Activated T-cell treated with anti-CD3 and anti-CD28 coated beads, Interleukin-2, amount 50 U/mL, for 24 hours (primary cell): ENCODE measurements at places on chromosomes 12 and 14.

GRCh38 chr12:128455851-128456250 lies 188.9 kb downstream of the TMEM132C start:
- no peaks in the 10 kb centered on the region for H3K4me1 ChIP-seq
- no peaks in the 10 kb centered on the region for H3K27me3 ChIP-seq
- no peak overlapping the region for H3K4me3 ChIP-seq
- H3K36me3 ChIP-seq = no peaks in the 10 kb centered on the region
- DNase-seq = no peak

GRCh38 chr14:74955229-74956026 lies at the start of gene PGF:
PGF (minus strand) TSS chr14:74955597; CDS start chr14:74955242, 355 bp downstream.
- peaks cover 18% of the 10 kb centered on the region for H3K27me3 ChIP-seq
- H3K4me1 ChIP-seq = no peaks in the 10 kb centered on the region
- no peak within 1 kb of the TSS for H3K27ac ChIP-seq
- DNase-seq = peak; percentile 56

GRCh38 chr14:61033855-61034254 lies 52.8 kb downstream of the SLC38A6 start:
- H3K4me3 ChIP-seq = no peak overlapping the region
- peaks cover 8% of the 10 kb centered on the region for H3K4me1 ChIP-seq
- H3K36me3 ChIP-seq = no peaks in the 10 kb centered on the region
- H3K27ac ChIP-seq = no peak overlapping the region
- no peak for DNase-seq

DNA sequence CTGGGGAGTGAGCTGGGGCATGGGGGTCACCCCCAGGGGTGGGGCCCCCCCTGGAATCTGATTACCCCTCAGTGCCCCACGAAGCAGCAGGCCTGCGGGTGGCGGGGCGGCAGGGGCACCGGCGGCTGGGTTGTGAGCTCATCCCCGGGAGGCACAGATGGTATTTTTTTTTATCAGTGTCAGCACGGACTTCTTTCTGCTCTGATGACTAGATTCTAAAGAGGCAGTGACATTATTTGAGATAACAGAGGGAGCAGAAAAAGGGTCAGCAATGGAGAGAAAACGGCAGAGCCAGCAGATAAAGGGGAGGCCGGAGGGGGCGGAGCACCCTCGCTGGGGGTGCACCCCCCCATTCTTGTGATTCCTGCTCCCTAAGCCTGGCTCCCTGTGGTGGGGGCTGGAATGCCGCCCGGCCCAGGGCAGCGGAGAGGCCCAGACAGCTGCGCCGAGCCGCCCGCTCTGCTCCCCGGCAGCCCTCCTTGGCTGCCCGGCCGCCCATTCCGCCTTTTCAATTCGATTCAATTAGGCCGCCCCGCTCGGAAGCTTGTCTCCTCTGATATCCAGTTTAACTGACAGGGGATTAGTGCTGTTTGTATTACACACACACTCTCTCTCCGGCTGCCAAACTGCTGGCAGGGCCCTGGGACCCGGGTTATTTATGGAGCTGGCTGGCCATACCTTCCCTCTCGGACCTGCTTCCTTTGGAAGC lies 32.9 kb downstream of the MVK start:
- no peaks in the 10 kb centered on the region for H3K4me1 ChIP-seq
- no peak for DNase-seq
- H3K4me3 ChIP-seq = no peak overlapping the region
- no peak overlapping the region for H3K27ac ChIP-seq

DNA sequence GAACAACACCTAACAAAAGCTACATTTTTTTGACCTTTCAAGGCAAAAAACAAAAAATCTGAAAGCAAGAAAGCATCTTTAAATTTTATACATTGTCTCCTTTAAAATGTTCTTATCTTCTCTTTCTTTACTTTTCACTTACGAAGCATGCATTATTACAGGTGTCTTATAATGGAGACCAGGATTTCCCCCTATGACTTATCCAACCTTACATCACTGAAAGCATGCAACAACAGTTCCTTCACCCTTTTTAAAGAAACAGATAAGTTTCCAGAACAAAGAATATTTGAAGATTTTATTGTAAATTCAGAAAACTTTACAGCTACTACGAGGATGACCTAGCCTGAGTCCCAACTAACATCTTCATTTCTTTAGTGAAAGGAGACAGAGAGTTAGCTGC lies 277.2 kb downstream of the AKAP6 start:
- peaks cover 2% of the 10 kb centered on the region for H3K4me1 ChIP-seq
- no peak overlapping the region for H3K4me3 ChIP-seq
- DNase-seq = no peak

- H3K27me3 ChIP-seq = peaks cover 33% of the 10 kb centered on the region
- H3K4me3 ChIP-seq = no peak overlapping the region
- DNase-seq = no peak
- no peak overlapping the region for H3K27ac ChIP-seq
Measured at GRCh38 chr12:54661048-54661447, 12.9 kb upstream of the DCD start.

GRCh38 chr14:64442300-64442988 lies 22.9 kb upstream of the AKAP5 start:
- no peak overlapping the region for H3K4me3 ChIP-seq
- DNase-seq = no peak
- H3K27me3 ChIP-seq = no peaks in the 10 kb centered on the region
- peaks cover 93% of the 10 kb centered on the region for H3K36me3 ChIP-seq
- peaks cover 45% of the 10 kb centered on the region for H3K4me1 ChIP-seq
- no peak overlapping the region for H3K27ac ChIP-seq

DNA sequence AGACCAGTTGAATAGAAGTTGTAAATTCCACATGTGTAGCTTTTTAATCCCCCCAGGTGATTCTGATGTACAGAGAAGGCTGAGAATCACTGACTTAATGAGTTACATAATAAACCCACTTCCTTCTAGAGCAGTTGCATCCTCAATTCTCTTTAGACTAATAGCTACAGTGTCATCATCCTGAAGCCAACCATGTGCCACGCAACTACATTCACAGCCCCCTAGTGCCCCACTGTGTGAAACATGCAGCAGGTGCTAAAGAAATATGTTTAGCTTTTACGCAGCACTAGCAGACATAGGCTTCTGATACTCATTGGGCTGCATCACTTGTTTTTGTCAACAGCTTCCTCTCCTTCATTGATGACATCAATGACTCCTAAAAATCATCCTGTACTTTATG lies 1168.3 kb downstream of the BCL11B start:
- peaks cover 52% of the 10 kb centered on the region for H3K4me1 ChIP-seq
- peaks cover 5% of the 10 kb centered on the region for H3K36me3 ChIP-seq
- H3K4me3 ChIP-seq = no peak overlapping the region
- no peak for DNase-seq

DNA sequence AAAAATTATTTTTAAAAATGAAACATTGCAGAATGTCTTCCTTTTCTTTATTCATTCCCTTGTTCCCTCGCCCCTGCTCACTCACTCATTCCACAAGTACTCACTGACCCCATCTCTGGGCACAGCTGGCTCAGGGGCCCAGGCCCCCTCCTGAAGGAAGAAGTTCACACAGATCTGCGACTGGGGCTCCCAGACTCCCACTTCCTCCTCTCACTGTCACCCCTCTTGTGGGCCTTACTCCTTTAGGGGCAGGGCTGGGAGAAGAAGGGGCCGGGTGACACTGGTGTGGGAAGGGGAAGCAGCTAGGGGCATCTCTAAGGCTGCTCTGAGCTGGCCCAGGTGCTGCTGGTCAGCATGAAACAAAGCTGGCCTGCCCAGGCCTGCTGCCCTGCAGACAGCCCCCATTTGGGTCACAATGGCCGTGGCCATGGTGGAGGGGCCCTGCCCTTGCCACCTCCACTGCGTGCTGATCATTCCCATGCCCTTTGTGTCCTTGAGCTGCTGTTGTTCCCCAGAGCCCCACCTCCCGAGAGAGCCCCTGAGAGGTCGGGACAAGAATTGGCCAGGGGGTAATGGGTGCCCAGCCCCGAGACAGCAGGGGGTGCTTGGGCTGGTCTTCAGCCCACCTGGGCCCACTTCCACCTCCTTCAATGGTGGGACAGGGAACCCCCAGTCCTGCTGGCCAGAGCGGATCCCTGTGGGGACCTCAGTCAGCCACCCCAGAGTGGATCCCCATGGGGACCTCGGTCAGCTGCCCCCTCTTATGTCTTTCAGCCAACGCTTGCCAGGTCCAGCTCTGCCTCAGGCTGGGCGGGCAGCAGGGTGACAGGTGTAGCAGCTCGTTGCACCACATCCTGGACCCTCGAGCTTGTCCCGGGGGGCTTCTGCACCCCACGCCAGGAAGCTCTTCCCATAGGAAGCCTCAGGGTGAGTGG lies 212.4 kb upstream of the C14orf180 start:
- no peak for DNase-seq
- no peak overlapping the region for H3K27ac ChIP-seq
- H3K27me3 ChIP-seq = no peaks in the 10 kb centered on the region
- no peaks in the 10 kb centered on the region for H3K4me1 ChIP-seq
- no peak overlapping the region for H3K4me3 ChIP-seq
- H3K36me3 ChIP-seq = no peaks in the 10 kb centered on the region

- no peak overlapping the region for H3K27ac ChIP-seq
- H3K36me3 ChIP-seq = peaks cover 6% of the 10 kb centered on the region
- DNase-seq = no peak
- H3K4me3 ChIP-seq = no peak overlapping the region
- H3K4me1 ChIP-seq = peaks cover 8% of the 10 kb centered on the region
Measured at GRCh38 chr12:64184216-64184615, 37.9 kb downstream of the KICS2 start.

GRCh38 chr14:34548472-34548981 lies 9.0 kb upstream of the EAPP start:
- no peak overlapping the region for H3K4me3 ChIP-seq
- H3K27ac ChIP-seq = peak overlapping the region; percentile 83
- no peaks in the 10 kb centered on the region for H3K27me3 ChIP-seq
- DNase-seq = peak; percentile 26

DNA sequence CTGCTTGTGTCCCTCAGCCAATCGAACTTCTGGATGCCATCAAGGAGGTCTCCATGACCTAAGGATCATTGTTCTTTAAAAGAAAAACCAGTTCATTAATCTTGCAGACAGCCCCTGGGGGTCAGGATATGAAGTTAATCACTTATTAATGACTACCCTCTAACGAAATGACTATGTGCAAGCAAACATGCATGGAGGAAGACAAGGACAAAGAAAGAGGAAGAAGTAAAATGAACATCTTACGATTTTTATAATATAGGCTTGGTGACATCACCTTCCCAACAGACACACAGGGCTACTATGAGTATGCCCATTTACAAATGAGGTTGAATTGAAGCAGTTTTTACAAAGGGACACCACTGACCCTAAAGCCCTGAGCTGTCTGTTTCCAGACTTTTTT lies 111.1 kb upstream of the AMIGO2 start:
- H3K27ac ChIP-seq = peak overlapping the region; percentile 90
- peaks cover 90% of the 10 kb centered on the region for H3K4me1 ChIP-seq
- peak overlapping the region; percentile 45 for H3K4me3 ChIP-seq
- no peaks in the 10 kb centered on the region for H3K27me3 ChIP-seq

GRCh38 chr14:97021571-97022168 lies 224.5 kb downstream of the VRK1 start:
- H3K27me3 ChIP-seq = peaks cover 12% of the 10 kb centered on the region
- no peaks in the 10 kb centered on the region for H3K36me3 ChIP-seq
- H3K4me1 ChIP-seq = peaks cover 11% of the 10 kb centered on the region

DNA sequence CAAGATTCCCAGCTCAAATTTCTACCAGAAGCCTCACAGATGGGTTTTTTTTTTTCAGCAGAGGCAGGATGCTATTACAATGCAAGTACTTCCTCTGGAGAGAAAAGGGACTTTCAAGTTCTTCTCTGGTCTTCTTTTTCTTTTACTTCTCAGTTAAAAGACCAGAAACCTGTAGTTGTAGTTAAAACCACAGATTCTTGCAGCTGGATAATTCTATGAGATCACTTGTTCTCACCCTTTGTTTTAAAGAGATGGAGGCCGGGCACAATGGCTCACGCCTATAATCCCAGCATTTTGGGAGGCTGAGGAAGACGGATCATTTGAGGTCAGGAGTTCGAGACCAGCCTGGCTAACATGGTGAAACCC lies 47.6 kb upstream of the OVCH1 start:
- no peaks in the 10 kb centered on the region for H3K4me1 ChIP-seq
- no peak overlapping the region for H3K27ac ChIP-seq
- peaks cover 26% of the 10 kb centered on the region for H3K27me3 ChIP-seq
- DNase-seq = no peak
- H3K4me3 ChIP-seq = no peak overlapping the region

DNA sequence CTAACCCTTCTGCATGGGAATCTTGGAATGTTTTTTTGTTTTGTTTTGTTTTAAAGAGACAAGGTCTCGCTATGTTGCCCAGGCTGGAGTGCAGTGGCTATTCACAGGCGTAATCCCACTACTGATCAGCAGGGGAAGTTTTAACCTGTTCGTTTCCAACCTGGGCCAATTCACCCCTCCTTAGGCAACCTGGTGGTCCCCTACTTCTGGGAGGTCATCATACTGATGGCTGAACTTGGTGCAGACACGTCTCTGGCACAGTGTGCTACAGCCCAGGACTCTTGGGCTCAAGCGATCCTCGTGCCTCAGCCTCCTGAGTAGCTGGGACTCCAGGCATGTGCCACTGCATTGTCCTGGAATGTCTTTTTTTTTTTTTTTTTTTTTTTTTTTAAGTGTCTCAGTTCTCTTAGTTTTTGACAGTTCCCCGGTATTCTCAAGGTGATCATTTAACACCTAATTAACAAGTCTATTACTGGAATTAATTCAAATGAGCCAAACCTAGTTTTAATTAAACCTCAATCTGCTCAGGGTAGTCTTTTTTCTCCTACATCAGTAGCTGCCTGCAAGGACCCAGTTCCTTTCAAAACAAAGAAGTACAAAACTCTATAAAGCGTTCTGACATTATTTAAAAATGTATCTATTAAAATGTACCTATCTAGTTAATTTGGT lies 49.0 kb upstream of the ISM2 start:
- no peaks in the 10 kb centered on the region for H3K27me3 ChIP-seq
- DNase-seq = no peak
- peaks cover 3% of the 10 kb centered on the region for H3K4me1 ChIP-seq
- H3K4me3 ChIP-seq = no peak overlapping the region

- H3K4me1 ChIP-seq = peaks cover 9% of the 10 kb centered on the region
- H3K27ac ChIP-seq = no peak overlapping the region
- no peaks in the 10 kb centered on the region for H3K27me3 ChIP-seq
Measured at GRCh38 chr12:103350116-103350515, 145.7 kb downstream of the C12orf42 start.

DNA sequence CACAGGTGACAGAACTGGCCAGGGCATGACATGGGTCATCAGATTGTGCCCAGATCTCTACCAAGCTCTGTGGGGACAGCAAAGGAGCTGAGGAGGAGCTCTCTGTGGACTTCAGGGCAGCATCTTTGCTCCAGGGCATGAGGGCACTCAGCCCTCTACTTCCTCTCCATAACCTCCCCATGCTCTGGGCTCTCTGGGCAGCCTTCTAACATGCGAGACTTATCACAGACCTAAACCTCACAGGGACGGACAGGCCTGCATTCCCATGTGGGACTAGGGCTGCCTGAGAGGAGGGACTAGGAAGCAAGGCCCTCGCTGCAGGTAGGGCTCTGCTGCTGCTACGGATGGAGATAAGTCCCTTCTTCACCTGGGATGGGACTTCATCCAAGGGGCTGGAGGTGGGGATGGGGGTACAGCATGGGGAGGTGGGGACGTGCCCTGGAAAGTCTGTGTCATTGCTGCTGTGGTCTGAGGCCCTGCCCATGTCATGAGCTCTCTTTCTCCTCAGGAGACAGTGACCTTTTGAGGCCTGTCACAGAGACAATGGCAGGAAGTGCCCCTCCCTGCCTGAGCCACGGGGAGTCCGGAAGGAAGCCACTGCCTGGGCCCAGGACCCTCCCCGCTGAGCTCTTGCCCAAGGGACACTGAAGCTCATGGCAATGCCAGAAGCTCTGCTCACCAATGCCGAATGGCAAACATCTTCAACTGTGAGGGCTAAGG lies 44.1 kb downstream of the PITPNM2 start:
- H3K27ac ChIP-seq = peak overlapping the region; percentile 93
- peak overlapping the region; percentile 33 for H3K4me3 ChIP-seq
- H3K4me1 ChIP-seq = peaks cover 58% of the 10 kb centered on the region
- no peaks in the 10 kb centered on the region for H3K27me3 ChIP-seq
- DNase-seq = peak; percentile 70
